Spleen (tissue), 13 donors: ENCODE measurements at places on chromosomes 7 and 10.
A peak's percentile ranks its signal among the peaks of the same experiment; 100 is the strongest.

- no peak for DNase-seq
Observed at GRCh38 chr10:21234761-21235160, 290.7 kb downstream of the SKIDA1 start.

GRCh38 chr10:79272353-79272752 lies 74.9 kb upstream of the PPIF start:
- no peak for DNase-seq

DNA sequence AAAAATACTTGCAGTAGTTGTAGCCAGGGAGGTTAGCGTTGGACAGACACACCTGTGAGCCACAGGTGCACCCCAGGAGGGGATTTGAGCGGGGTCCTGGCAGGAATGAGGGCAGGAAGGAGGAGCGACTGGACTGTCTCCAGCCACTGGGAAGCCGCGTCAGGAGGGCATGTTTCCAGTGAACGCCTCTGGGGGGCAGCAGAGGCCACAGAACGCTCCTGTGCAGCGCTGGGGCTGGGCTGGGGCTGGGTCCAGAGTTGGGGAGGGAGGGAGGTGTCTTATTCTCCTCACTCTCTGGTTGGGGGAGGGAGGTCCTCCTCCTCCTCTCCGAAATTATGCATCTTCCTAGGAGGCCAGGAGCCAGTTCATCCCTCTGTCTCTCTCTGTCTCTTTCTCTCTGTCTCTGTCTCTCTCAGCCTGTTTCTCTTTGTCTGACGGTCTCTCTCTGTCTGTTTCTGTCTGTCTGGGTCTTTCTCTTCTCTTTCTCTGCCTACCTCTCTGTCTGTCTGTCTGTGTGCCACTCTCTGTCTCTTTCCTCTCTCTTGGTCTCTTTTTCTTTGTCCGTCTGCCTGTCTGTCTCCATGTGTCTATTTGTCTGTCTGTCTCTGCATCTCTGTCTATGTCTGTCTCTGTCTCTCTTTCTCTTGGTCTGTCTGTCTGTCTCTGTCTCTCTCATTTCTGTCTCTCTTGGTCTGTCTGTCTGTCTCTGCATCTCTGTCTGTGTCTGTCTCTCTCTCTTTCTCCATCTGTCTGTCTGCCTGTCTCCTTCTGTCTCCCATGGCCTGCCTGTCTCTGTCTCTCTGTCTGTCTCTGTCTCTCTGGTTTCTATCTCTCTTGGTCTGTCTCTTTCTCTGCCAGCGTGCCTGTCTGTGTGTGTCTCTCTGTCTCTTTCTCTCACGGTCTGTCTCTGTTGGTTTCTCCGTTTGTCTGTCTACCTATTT lies 9.9 kb upstream of the PSMG3 start:
- peak; percentile 92 for DNase-seq

- DNase-seq = no peak
Observed at GRCh38 chr7:150374026-150374425, 5.1 kb upstream of the ZNF775 start.

DNA sequence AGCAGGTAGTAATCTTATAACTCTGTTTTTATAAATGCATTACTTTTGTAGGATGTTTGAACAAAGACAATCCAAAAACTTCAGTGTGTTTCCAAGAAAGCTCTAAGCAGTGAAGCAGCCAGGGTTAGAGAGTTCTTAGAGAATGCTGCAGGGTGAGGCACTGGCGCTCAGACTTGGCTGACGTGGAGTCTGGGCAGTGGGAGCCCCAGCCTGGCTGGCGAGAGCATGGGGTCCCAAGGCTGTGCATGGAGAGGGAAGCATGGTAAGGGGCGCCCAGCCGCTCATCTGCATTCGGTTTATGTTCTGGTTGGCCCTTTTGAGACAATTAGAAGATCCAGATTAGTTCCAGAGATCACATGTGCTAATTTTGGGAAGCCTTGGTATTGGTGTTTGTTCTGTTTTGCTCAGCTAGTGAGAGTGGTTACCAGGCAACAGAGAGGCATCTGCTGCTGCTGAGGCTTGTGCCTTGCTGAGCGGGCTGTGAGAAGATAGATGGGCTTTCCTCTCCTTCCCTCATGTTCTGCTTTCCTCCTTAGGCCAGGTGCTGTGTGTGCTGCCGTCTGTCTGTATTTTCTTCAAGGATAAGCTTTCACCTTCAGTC lies 10.3 kb downstream of the SUN1 start:
- DNase-seq = peak; percentile 51

DNA sequence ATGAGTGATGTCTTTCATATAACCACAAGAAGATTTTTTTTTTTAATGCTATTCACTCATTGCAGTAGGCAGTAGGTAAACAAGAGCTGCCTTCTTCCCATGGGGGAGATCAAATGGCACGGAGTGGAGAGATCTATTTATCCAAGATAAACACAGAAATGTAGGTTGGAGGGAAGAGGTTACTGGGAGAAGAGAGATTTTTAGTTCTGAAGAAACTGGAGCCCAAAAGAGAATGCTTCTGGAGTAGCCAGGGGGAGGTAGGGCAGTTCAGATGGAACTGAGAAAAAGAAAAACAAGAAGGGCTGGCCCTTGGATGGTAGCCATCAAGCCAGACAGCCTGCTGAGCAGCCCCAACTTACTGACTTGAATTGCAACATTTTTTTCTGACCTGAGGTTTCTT lies 270.1 kb upstream of the TPK1 start:
- no peak for DNase-seq

DNA sequence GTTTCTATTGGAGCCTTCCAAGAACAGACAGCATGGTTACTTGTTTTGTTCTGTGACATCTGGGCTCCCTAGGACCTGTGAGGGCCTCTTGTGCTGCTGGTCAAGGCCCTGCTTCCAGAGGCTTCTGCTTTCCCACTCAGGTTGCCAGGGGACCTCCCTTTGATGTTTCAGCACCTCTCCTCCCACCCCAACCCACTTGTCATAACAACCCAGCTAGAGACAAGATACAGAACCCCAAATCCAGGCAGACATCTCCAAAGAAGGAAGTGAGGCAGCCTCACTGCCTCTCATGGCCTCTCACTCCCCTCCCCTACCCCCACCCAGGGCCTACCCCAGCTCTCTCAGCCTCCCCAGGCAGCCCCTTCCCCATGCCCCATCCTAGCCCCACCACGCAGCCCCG lies 11.3 kb downstream of the NFKB2 start:
- DNase-seq = no peak

GRCh38 chr10:104029521-104029860 lies 56.2 kb downstream of the COL17A1 start:
- no peak for DNase-seq

- DNase-seq = no peak
Observed at GRCh38 chr7:148858489-148858888, 25.6 kb downstream of the EZH2 start.

DNA sequence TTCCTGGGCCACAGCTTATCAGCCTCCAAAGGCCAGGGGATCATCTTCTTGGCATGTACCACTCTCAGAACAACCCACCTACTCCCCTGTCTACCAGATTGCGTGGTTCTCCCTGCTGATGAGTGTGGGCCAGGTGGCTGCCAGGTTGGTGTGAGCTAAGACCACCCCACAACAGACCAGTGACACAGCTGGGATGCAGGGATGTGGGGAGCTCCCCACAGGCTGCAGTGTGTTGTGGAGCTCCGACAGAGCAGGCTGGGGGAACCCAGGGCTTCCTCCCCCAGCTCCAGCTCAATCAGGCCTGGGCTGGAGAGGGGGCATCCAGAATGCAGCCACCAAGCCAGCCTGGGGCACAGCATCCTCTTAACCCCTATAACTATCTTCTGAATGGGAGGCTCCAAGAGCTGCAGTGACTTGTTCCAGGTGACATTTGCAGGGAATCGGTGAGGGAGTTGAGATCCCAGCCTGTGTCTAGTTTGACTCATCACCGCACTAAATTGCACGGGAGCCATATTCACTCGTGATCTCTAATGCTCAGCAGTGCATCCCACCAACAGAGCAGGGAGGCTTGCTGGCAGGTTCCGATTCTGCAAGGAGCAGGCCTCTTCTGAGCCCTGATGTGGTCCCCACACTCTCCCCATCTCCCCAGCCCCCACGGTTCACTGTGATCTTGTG lies 596 bp upstream of the GDF2 start:
- DNase-seq = no peak

DNA sequence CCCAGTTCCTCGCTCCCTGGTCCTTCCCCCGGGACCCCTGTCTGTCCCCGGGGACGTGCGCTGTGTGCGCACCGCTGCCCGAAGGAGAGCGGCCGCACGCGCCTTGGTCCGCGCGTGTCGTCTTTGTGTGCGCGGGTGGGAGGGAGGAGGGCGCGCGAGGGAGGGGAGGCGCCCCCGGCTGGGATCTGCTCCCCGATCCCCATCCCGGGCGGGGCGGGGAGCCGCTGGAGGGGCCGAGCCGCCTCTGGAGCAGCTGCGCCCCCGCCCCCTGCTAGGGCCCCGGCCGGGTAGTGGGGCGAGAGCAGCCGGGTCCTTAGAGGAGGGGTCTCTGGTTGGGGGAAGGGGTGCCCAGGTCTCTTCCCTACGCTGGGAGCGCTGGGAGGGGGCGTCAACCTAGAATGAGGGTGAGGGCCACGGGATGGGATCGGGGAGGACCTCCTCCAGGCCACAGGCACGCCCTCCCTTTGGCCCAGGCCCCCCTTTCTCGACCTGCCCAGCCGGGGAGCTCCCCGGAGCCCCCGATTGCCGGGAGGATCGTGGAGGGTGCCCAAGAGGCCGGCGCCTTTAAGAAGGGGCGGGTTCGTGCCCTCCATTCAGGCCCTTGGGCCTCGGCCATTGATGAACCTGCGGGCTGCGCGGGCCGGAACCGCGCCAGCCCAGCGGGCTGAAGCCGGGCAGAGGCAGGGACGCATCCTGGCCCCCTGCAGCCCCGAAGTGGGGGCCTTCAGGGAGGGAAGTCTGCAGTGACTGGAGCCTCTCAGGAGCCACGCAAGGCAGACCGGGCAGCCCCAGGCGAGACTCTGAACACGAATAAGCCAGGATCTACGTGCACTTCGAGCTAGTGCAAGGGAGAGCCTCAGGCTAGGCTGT lies 678 bp downstream of the SH2B2 start:
- DNase-seq = peak; percentile 89

DNA sequence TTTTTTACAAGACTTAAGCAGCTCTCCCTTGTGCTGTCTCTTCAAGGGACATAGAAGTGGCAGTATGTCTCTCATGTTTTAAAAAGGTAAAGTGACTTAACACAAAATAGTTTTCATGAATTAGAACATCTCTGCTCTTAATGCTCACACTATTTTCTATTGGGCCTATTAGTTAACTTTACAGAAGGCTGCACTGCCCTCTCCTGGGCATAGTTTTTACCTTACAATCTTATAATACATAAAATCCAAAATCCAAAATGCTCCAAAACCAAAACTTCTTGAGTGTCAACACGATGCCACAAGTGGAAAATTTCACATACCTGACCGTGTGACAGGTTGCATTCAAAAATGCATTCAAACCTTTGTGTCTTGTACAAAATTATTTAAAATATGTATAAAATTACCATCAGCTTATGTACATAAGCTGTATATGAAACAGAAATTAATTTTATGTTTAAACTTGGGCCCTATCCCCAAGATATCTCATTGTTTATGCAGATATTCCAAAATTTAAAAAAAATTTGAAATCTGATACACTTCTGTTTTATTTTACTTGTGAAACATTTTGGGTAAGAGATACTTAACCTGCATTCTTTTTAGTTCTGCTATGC lies 25.8 kb downstream of the TES start:
- no peak for DNase-seq

DNA sequence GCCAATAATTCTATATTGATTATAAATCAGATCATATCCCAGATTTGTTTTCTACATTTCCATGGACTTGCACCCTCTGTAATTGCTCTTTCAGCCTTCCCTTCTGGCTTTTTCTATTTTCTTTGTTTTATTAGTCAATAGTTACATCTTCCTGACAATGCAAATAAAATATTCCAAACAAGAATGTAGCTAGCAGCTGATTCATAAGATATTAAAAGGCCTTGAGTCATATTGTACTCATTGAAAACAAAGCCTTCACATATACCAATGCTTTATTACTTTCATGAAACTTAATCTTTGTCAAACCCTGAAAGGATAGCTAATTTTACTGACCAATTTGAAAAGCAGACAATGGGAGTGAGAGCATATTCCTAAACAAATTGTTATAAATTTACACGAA lies 10.7 kb upstream of the SFMBT2 start:
- DNase-seq = no peak

DNA sequence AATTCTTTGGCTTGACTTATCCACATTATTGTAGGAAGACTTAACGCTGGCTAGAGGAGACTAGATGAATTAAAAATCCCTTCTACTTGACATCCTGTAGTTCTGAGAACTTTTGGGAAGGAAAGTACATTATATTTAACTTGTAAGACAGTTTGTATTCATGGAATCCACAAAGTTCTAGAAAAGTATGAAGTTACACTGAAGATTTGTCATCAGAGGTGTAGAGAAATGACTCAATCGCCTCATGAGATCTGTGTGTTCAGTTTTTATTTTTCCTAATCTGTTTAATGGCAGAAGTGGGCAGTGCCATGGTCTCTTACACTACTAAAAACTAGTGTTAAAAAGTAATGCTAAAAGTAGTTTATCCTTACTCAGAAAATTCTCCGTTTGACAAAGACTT lies 89.1 kb upstream of the SMIM30 start:
- DNase-seq = no peak
